Kidney epithelial cell (primary cell): ENCODE measurements at places on chromosomes 16 and 17. TPM values are rescaled to one million over a fixed set of nuclear protein-coding genes. Genes with fewer than 3 reads are reported as not detected.

SDR42E1 gene
- 9.5 and 15.0 TPM in 2 replicates for total RNA-seq

GRCh38 chr17:58381124-58382035, 29.4 kb upstream of the SUPT4H1 start:
- no peak for DNase-seq

SMIM36 gene
- not detected in 2 replicates for total RNA-seq

DNA sequence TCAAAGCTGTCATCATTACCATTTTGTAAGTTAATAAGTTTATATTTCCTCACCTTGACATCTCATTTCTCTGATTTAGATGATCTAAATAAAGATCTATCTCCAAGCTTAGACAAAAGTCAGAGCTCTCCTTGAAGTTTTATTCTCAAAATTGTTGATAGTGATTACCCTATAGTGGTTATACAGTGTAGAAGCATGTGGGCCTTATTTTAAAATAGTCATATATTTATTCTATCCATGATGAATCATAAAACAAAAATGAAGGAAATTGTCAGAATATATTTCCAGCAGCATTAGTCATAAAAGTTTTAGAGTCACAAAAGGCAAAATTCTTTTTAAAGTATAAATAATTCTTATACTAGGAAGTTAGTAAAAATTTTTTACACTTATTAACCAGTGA, 49.0 kb downstream of the RHOT1 start:
- DNase-seq, result no peak

CSH2 gene
- total RNA-seq, result not detected in 2 replicates

DNA sequence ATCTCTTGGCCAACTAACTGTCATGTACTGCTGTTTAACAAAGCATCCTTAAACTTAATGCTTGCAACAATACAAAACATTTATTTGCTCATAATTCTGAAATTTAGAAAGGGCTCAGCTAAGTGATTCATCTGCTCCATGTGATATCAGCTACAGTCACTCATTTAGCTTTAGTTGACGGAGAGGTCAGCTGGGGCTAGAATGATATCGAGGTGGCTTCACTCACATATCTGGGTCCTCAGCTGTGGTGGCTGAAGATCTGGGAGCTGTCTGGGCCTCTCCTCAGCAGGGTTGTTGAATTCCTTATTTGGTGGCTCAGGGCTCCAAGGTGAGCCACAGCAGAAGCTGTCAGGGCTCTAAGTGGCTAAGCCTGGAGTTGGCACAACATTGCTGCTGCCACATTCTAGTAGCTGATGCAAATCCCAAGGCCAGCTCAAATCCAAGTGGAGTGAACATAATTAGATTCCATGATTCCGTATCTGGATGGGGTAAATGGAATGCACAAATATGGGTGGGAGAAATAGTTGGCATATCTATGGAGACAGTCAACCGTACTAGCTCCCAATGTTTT, 62.8 kb downstream of the HS3ST3A1 start:
- DNase-seq, result no peak

GRCh38 chr16:68893710-68894705, 50.7 kb downstream of the TANGO6 start:
- peak; percentile 7 for DNase-seq

SEC14L5 gene
- not detected in 2 replicates for total RNA-seq
